SK-N-MC (cell line): ENCODE measurements at places on chromosomes 2 and 18.

DNA sequence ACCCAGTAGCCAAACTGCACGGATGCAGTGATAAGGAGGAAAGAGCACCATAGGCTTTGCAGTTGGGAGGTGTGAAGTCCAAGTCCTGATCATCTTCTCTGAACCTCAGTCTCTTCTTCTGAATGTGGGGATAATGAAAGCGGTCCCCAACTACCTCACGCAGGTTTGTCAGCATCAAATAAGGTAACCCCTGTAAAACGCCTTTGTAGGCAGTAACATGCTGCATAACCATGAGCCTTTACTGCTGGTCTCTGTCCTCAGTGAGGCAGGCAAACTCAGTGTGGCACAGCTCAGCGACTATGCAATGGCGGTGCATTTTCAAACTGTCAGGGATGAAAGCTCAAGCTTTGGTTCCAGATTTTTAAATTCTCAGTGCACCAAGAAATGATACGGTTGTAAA lies 46.1 kb downstream of the DNMT3A start:
- no peak for DNase-seq

DNA sequence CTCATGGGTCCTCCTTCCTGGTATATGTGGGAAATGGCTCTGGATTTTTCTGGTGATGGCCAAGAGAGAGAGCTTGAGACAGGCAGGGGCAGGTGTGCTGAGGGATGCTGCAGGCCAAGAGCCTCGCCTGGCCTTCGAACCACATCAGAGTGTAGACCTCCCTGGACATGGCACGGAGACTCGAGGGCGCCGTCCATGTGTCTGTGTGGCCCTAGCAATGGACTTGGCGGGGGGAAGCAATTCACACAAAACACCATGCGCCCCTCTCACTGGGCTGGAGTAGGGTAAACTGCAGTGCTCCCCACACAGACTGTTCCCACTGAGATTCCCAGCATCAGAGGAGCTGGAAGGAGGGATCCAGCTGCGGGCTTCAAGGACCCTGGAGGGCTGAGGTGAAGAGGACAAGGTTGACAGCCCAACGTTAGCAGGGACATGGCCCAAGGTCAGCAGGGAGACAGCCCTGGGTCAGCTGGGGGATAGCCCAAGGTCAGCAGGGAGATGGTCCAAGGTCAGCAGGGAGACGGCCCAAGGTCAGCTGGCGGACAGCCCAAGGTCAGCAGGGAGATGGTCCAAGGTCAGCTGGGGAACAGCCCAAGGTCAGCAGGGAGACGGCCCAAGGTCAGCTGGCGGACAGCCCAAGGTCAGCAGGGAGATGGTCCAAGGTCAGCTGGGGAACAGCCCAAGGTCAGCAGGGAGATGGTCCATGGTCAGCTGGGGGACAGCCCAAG lies 75.4 kb upstream of the HDAC4 start:
- no peak for DNase-seq

DNA sequence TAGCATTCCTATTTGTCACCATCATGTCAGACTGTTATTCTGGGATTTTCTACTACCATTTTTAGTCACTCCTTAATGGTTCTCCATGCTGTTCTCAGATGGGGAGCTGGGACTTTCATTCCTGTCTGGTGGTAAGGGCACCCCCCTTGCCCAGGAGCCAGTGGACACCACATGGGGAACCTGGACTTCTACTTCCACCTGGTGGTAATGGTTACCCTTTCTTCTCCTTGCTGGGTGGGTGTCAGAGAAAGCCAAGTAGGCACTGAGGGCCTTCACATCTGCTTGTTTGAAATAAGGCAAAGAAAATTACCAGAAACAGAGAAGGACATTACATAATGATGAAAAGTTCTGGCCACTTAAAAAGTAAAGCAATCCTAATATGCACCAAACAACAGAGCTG lies 239.8 kb downstream of the FHOD3 start:
- no peak for DNase-seq

- DNase-seq, result no peak
These were observed 130.6 kb upstream of the HAAO start for GRCh38 chr2:42922790-42923579.

DNA sequence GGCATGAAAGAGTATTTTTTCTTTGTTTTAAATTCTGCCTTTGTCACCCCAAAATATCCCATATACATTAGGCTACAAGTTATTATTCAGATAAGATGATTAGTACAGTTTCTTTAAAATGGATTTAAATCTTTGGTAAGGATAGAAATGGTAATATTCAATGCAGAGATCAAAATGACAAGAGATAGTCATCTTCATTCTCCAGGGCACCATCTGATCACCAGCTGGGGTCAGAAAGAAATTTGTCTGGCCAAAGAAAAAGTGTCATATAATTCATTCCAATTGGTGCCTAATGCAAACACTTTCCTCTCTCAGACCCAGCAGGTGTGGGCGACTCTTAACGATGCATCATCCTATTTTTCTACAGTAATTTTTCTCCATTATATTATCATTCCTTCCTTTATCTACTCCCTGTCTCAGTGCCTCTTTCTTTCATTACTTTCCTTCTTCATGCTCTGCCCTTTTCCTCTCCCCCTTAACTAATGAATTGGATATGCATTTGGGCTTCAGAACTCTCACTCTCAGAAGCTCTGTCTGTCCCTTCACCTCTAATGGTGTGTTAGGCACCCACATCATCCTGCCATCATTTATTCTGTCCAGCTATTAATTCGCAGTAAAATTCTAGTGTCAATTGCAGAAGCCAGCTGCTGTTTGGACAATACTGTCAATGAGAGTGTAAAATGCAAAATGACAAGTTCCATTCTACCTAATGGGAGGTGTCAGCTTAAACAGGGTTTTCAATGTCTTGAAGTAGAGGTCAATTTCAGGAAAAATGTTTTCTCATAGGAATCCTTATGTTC lies 570.5 kb downstream of the TDRD15 start:
- DNase-seq, result no peak

- no peak for DNase-seq
These were observed 233.3 kb downstream of the SETBP1 start for GRCh38 chr18:44914028-44914427.

DNA sequence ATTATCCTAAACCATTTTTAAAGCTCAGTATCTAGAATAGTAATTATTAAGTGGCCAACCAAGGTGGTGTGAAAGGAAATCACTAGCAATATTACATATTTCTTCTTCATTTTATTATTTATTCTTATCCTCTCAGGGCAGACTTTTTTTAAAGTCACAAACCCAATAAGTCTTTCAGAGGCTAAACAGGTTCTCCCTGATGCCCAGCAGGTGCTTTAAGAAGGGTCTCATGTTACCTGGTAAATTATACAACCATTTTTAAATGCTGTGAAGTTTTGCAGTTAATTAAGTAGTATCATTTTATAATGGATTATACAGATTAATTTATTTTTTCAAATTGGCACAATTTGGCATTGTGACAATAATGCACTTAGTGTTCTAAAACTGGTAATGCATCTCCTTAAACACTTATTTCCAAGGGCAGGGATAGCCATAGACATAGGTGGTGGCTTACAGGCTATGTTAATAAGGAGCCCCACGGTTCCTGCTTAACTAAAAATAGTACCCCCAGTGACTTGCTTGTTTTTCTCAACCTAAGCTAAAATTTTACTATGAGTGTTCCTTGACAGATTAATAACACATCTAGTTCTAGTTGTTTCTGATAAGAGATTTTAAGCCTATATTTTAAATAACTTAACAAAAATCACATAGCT lies 67.0 kb downstream of the PMS1 start:
- DNase-seq, result no peak

- DNase-seq, result no peak
These were observed 3.9 kb upstream of the KLHL29 start for GRCh38 chr2:23381084-23381483.

DNA sequence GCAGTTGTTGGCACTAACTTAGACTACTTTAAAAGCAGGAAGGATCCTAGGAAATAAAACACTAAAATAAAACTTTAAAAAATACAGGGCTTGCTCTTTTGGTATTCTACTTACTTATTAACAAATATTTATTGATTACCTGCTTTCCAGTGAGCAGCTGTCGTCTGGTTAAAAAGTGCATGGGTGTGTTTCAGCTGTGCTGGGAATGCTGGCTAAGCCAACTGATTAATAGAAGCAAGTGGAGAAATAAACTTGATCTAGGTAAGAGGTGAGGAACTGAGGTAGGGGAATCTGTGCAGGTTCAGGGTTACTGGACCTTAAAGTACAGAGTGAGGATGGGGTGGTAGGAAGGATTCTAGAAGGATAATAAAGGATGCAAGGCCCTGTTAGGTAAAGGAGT lies 110.8 kb downstream of the SPTBN1 start:
- no peak for DNase-seq

DNA sequence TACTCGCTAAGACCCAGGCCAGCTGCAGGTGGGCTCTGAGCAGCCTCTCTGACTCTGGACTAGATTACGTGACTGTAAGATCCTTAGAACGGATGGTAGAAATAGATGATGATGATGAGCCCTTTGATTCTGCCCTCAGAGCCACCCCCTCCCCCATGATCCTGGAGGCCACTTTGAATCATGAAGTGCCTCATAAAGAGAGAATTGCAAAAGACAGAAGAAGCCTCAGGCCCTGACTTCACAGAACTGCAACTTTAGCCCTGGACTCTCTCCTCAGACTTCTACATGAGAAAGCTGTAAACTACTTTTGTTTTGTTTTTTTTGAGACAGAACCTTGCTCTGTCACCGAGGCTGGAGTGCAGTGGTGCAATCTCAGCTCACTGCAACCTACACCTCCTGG lies 15.4 kb upstream of the TET3 start:
- DNase-seq, result no peak

- no peak for DNase-seq
These were observed 234.9 kb downstream of the BCL11A start for GRCh38 chr2:60318544-60318943.

- no peak for DNase-seq
These were observed 5.9 kb upstream of the CETN1 start for GRCh38 chr18:574149-574860.

- no peak for DNase-seq
These were observed 18.6 kb upstream of the GYPC start for GRCh38 chr2:126637386-126637785.

- no peak for DNase-seq
These were observed 461.2 kb downstream of the CDH2 start for GRCh38 chr18:27715751-27716150.

DNA sequence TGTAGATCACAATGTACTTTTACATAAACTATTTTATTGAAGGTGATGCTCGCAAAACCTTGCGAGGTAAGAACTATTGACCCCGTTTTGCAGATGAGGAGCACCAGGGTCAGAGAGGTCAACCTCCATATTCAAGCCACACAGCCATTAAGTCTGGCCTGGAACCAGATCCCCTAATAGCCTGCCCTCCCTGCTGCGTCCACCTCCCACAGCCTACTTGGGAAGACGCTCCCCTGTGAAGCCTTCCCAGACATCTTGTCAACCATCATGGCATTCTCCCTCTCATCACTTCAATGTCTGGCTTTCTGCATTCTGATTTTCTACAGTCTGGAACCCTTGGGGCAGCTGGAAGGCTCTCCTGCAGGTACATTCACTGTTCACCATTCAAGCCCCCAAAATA lies 101.0 kb downstream of the TTC32 start:
- no peak for DNase-seq

DNA sequence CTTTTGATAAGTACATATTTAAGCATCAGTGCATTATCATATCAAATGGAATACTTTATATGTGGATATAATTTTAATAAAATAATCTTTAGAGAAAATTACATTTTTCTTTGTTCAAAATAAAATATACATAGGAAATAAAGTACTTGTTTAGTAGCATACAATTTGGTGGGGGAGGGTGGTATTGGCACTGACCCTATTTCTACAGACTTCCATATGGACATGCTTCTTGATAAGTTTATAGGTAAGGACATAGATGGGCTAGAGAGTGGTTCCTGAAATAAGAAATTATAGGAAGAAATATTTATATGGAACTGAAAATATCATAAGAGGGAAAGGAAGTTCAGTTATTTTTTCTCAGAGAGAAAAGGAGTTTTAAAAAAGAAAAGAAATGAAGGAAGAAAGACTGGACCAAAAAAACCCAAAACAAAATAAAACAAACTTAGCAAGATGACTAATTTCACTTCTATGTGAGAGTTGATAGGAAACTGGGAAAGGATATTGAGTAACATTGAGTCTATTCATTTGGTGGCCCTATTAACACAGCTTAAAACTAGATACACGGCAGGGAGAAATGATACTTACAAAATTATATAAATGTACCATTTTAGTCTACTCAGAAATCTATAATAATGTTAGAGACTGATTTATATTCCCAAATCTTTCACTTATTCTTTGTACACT lies 505.9 kb downstream of the ERBB4 start:
- no peak for DNase-seq

DNA sequence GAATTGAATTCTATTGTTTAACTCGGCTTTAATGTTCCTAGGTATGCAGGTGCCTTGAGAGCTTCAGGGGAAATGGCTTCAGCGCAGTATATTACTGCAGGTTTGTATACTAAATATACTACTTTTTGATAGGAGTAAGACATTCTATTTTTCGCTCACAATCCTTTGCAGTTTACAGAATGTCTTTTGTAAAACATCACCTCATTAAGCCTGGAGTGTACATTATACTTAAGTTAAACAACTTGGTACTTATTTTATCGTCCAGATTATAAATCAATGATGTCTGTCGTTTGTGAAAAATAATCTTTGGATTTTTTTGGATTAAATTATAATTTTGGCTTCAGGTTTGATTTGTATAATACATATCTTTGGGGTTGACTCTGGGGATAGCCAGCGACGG lies 34.4 kb downstream of the USP14 start:
- DNase-seq, result no peak

DNA sequence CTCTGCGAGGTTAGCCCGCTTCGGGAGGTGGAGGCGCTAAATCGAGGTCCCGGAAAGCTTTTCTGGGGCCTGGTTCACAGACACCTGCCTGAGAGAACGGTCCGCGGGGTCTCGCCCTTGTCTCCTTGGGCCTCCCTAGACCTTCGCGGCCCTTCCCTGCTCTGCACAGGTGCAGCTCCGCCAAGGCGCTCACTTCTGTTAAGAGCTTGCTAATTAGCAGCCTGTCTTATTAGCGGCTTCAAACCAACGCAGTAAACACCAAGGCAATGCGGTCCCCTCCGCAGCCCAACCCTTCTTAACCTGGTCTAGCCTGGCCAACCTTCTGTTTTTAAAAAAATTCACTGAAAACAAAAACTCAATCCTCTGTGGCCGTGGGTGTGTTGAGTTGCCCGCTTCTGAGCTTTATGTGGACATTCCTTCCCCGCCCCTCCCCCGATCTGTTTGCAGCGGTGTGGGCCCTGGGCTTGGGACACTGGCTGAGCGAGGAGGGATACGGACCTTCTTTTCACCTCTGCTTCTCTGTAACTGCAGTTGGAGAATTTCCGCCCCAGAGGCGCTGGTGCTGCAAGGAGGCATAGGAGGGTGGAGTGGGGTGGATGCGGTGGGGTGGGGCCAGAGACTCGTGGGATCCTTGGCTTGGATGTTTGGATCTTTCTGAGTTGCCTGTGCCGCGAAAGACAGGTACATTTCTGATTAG lies 3.4 kb upstream of the HOXD4 start:
- no peak for DNase-seq

DNA sequence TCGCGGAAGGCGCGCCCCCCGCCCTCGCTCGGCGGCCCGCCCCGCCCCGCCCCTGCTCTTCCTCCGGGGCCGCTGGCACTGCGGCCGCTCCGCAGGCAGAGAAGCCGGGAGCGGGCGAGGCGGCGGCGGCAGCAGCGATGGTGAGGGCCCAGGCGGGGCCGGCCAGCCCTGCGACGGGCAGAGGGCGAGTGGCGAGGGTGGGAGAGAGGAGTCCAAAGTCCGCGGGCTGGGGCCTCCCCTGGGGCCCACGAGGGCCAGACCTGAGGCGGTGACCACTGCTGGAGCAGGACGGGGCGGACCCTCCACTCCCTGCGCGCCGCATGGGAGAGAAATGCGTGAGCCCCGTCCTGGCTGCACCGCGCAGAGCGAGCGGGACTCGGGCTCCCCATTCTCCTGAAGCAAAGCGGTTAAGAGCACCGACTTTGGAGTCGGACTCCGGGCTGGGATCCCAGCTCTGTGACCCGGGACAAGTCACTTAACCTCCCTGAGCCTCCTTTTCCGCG lies at the start of gene VAMP5:
VAMP5 (plus strand) TSS at position 78 of the 503 bp plus-strand sequence; CDS start at position 138, 60 bp downstream.
- no peak for DNase-seq
